ENCODE measurements at places on chromosomes 1 and 21.

GRCh38 chr1:217140041-217140901 is 417.0 kb upstream of the ESRRG start:
- DNase-seq: no peak

GRCh38 chr1:225347123-225347683 is 80.6 kb downstream of the LBR start:
- no peak for DNase-seq

DNA sequence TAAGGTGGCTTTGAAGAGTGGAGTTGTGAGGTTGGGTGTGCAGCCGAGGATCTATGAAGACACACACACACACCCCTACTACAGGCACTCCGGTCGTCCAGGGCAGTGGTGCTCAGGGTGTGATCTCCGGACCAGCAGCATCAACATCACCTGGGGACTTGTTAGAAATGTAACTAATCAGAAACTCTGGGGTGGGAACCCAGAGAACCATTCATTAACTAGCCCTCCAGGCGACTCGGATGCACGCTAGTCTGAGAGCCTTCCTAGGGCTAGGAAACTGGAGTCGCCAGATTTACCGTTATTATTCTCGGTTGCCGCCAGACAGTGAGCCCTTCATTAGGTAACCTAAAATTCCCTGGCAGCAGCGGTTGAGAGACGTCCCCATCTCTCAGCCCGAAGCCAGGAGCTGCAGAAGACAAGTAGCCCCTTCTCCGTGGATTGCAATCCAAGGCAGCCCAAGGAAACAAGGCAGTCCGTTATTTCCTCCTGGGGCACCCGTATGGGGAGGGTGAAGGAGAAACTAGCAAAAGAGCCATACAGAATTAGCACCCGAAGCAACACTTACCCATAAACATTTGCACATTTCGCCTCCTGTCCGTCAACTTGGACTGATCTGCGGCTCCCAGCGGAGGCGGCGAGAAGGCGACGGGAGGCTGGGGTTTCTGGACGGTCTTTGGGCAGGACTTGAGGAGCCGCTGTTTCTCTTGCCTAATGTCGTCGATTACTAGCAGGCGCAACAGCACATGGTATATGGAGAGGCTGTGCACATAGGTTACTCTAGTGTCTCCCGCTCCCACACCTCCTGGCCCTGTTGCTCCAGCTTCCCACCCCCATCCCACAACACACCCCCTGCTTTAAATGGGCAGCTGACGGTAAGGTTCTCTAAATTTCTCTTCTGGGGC is 2.9 kb upstream of the CCN1 start:
- DNase-seq: no peak

DNA sequence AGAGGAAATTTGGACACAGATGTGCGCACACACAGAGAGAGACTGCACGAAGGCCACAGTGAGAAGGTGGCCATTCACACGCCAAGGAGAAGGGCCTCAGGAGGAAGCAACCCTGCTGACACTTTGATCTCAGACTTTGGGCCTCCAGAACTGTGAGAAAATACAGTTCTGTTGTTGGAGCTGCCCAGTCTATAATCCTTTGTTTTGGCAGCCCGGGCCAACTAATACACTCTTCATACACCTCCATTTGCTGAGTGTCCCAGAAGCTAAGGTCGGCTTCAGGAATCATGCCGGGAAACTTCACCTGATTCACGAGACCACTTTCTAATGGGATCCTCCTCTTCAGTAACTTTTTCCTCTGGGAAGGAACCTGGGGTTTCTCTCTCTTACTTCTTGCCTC is 23.2 kb downstream of the HUNK start:
- no peak for DNase-seq

DNA sequence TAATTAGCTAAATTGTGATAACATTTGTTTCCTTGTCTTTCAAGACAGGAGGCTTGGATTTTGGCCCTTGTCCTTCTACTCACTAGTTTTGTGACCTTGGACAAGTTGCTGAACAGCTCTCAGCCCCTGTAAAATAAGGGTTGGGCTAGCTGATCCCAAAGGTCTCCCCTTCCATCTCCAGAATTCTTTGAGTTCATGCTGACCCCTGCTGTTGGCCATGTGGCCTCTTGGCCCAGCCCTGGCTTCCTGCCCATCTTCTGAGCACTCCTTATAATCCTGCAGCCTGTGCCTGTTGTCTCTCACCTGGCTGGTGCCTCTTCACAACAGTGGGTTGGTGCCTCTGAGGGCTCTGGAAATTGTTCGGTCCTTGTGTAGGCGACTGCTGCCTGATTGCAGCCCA is 10.1 kb downstream of the PTGFRN start:
- DNase-seq: no peak

GRCh38 chr1:52098139-52098871 is 42.2 kb downstream of the BTF3L4 start:
- DNase-seq: no peak

GRCh38 chr1:27671964-27672749 is at the start of gene IFI6:
Gene IFI6 (minus strand): TSS chr1:27672192. CDS start chr1:27669314, 2,878 bp downstream.
- DNase-seq: peak; percentile 22

- no peak for DNase-seq
Measured at GRCh38 chr1:55387145-55387544, 172.0 kb upstream of the USP24 start.

DNA sequence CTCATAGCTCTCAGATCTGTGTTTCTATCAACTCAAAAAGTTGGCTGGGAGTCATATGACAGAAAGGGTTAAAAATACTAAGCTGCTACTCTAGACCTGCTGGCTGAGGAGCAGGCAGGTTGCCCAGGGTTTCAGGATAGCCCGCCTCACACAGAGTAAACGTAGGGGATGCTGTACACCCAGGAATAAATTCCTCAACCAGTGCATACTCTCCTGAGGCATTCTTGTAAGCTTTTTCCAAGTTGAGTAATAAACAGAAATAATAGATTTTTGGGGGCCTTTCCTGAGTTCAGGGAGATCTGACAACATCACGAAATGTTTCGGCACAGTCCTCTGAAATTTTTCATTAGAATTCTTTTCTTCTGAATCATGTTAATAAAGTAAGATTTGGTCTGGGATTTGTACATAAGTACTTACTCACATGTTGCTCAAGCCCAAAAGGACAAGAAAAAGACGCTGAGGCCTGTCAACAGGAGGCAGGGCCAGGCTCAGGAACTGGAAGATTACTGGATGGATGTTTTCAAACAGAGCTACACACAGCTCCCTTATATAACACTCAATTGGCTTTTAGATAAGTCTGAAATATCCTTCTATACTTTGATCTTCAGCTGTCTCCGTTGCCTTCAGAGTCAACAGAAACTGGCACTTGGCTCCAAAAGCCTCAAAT is 41.0 kb downstream of the TGFBR3 start:
- no peak for DNase-seq

DNA sequence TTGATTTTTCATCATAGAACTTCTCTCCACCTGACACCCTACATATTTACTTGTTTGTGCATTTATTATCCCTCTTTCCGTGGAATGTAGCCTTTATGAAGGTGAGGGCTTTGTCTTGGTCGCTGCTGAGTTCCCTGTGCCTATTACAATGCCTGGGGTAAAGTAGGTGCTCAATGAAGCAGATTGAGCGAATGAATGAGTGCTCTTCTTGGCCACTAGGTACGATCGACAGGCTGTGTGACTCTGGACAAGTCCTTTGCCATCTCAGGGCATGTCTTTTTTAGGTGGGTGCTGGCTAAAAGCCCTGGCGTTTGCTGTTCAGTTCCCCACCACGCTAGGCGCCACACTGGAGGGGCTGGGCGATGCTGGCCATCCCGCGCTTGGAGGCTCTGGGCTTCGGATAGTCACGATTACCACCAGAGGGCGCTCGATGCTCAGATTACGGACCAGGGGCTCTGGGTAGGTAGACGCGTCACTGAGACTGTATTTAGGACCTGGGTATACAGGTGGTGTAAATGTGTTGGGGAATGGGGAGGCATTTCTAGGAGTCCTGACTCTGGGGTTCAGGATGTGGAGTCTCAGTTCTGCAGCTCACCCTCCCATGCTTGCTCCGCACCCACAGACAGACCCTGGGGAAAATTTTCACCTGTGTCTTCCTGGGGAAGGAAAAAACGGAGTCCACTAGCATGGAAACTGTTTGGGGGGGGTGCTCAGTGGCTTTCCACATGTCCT is 71.0 kb upstream of the CSF3R start:
- peak; percentile 39 for DNase-seq

DNA sequence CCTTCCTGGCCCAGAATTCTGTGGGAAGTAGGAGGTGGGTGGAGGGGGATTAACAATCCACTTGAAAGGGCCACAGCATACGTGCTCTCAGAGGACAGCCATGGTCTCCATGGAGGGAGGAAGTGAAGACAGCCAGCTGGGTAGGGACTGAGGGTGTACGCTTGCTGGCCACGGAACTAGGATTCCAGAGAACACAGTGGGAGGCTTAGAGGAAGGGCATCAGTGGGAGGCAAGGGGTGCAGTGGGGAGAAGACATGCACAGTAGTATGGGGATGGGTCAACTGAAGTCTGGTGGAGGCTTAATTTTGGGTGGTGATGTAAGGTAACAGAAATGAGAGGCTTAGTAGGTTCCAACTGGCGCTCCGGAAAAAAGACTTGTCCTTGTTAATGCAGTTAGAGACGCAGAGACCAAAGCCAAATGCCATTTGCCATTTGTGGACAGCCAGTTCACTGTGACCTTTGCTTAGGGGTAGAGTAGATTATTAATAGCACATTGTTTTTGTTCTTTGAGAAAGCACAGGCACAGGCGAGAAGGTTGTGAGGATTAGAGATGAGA is 103.0 kb downstream of the ZSCAN20 start:
- DNase-seq: no peak

DNA sequence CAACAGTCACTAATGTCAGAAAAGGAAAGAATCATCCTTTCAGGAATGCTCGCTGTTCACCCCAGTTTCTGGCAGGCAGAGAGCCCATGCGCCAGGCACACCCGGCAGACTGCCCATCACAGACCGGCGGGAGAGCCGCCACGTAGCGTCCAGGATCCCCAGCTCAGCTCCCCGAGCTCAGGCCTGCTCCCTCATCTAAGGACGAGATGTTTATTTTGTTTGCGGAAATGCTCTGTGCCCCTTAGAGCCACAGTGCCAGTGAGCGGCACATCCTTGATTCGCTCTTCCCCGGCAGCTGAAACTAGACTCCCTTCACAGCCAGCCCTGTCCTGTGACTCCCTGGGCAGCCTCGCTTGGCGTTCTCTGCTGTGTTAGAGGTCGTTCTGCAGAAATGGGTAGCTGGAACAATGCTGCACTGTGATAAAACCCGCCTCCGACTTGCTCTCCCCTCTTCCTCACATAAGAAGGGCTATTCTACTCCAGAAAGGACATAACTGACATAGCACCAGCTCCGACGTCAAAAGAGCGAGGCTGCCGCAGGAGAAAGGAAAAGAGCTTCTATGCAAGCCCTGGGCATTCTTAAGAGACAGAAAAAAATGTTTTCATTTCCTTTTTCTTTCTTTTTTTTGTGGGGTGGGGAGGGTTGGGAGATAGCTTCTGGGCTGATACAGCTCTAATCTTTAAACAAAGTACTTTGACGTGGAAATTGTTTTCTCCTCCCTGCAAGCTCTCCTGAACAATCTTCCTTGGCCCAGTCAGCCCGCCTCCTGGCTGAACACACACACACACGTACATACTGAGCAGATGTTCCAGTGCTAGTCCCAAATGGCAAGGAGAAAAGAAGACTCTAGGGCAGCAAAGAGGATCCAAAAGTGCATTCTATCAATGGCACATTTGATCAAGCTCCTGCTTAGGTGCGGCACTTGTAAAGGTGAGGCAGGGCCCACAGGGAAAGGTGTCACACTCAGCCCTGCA is 37.2 kb downstream of the MRAP start:
- DNase-seq: no peak

DNA sequence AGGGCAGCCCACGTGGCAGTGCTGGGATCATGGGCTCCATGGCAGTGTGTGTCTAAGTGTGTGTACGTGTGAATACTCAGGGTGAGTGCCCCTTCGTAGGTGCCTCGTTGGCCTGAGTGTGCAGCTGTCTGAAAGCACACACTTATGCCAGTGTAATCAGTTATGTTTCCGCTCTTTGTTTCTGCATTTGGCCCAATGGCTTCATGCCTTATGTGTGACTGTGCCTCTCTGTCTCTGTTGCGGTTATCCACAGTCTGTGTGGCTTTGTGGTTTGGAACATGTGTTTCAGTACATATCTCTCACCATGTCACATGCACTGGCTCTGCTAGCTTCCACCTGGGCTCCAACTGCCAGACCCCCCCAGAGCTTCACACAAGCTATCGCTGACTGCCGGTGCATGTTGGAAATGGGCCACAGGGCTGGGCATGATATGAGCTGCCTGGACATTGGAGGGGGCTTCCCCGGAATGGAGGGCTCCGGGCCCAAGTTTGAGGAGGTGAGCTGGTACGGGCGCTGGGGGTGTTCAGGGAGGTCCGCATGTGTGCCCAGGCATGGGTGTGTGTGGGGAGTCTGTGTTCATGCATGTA is 70.3 kb upstream of the TINAGL1 start:
- no peak for DNase-seq

- DNase-seq: no peak
Measured at GRCh38 chr1:205228093-205228521, 361 bp downstream of the TMCC2 start.

- DNase-seq: no peak
Measured at GRCh38 chr1:33446590-33446989, 15.7 kb upstream of the PHC2 start.

DNA sequence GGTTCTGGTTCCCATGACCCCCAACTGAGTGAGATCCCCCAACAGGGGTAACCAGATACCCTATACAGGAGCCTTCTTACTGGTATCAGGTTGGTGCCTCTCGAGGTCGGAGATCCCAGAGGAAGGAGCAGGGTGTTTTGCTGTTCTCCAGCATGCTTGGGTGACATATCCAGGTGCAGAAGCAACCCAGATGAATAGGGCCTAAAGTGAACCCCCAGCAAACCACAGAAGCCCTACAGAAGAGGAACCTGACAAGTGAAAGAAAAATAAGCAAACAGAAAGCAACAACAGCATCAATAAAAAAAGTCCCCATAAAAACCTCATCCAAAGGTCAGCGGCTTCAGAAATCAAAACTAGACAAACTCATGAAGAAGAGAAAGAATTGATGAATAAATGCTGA is 633.4 kb upstream of the CXADR start:
- DNase-seq: no peak

DNA sequence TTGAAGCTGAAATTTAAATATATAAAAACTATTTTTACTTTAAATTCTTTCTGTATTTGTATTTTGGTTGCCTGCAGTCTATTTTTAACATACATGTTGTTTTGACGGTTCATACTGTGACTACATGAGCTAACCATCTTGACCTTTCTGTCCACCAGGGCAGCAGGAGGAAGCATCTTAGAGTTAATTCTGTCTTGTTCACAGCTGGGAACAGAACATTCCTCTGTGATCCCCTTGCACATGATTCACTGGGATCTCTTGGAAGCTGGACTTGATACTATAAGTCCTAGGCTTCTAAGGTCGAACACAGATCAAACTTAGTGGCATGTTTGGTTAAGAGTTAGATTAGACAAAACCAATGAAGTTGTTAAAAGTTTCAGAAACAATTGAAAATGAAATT is 99.7 kb downstream of the NFIA start:
- DNase-seq: no peak

- DNase-seq: no peak
Measured at GRCh38 chr1:90761781-90762589, 44.9 kb upstream of the BARHL2 start.

- DNase-seq: no peak
Measured at GRCh38 chr1:63276624-63277023, 45.7 kb upstream of the FOXD3 start.

GRCh38 chr1:22090867-22091266 is 38.4 kb downstream of the CDC42 start:
- no peak for DNase-seq
